Stimulated activated CD4-positive, alpha-beta T cell treated with anti-CD3 and anti-CD28 coated beads, Interleukin-15, amount 100 ng/mL, for 48 hours (primary cell): ENCODE measurements at places on chromosomes 6 and 20.

DNA sequence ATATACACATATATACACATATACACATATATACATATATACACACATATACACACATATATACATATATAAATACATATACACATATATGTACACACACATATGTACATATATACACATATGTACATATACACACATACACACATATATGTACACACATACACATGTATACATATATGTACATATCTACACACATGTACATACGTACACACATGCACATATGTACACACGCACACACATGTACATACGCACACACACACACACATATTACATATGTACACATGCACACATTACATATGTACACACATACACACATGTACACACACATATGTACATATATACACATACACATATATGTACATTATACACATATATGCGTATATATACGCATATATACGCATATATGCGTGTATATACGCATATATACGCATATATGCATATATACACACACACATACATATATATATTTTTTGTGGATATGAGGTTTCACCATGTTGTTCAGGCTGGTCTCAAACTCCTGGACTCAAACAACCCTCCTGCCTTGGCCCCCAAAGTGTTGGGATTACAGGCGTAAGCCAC, 27.2 kb downstream of the SRC start:
- DNase-seq, result no peak

DNA sequence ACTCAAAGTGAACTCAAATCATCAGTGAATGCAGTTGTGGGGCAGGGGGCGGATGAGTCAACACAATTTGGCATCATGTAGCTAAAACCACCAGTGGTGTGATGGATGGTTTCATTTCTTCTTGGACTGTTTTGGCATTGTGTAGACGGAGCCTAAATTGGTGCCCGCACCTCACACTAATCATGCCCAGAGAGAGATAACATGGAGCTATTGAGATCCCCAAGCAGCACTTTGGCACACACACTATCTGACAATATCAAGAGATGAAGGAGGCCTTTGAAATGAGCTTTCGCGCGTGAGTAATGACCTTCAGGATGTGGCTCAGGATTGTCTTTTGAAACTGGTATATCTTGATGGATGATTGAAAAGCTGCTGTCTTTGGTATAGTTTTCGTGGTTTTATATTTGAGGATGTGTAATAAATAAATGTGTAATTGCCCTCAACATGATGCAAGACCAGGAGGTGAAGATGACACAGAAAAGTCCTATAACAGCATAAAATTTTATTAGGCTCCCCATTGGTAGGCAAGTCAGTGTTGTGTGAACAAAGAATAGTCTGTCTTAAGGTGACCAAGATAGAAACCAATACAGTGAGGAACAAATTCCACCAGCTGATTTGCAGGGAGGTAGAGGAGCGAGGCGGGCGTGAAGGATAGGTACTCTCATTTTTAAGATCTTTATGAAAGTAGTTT, 174.2 kb downstream of the TSHZ2 start:
- peak; percentile 41 for DNase-seq

- DNase-seq, result no peak
These were observed 111.2 kb upstream of the HIVEP1 start for GRCh38 chr6:11900662-11901598.

DNA sequence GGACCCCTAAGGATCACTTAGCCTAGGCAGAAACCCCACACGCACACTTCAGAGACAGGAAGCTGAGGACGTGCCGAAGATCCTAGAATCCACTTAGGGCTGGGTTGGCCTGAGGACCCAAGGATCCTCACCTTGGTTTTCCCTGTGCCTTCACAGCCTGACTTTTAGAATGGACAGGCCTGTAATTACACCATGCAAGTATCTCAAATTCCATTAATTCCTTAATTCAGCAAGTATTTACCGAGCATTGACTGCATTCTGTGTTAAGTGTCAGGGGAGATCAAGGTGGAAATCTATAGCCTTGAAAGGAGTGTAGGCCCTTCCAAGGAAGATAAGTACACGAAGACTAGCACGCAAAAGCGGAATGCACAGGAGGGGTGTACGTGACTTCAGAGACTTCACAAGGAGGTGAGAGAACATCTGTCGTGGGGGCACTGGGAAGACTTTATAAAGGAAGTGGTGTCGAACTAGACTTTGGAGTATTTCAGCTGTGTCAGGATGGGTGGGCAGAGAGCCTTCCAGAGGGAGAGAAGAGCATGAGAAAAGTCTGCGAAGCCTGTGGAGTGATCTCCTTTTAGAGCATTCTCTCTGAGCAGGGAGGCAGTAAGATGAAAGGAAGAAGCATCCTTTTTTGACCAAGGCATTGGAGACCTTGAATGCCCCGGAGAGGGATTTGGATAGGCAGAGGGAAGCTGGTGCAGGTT, 4.0 kb downstream of the DSP start:
- no peak for DNase-seq
